ENCODE measurements at places on chromosomes 6 and 20.

- no peak for DNase-seq
These were observed 19.3 kb downstream of the COL9A3 start for GRCh38 chr20:62835931-62836861.

DNA sequence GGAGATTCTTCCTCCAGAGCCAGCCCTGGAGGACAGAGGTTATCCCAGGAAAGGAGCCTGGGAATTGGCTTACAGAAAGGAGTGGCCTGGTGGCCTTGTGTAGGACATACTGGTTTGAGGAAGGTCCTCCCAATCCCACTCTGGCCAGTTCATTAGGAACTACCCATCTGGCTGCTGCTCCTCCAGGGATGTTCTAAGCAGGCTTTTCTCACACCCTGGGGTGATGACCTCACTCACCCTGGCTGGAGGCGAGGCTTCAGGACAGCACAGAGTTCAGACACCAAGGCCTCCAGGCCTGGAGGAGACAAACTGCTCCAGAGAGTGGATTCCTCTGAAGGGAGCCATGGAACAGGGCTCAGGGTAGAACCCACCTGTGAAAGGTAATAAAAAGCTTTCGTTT is 8.9 kb downstream of the GNMT start:
- DNase-seq, result no peak

GRCh38 chr20:60950974-60951373 is 301.1 kb upstream of the CDH4 start:
- DNase-seq, result no peak

DNA sequence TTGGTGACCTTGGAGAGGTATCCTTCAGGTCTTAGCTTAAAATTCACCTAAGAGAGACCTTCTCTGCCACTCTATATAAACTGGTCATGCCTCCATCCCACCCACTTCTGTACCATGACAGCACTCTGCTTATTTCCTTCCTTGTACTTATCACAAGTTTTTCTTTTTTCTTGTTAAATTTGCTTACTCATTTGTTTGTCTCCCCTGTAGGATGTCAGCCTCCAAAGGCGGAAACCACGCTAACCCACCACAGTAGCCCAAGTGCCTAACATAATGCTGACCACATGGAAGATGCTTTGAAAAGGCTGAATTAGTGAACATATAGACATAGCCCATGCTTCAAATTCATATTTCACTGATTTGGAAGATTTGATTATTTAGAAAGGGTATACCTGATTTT is 5.4 kb downstream of the BMP6 start:
- DNase-seq, result no peak

DNA sequence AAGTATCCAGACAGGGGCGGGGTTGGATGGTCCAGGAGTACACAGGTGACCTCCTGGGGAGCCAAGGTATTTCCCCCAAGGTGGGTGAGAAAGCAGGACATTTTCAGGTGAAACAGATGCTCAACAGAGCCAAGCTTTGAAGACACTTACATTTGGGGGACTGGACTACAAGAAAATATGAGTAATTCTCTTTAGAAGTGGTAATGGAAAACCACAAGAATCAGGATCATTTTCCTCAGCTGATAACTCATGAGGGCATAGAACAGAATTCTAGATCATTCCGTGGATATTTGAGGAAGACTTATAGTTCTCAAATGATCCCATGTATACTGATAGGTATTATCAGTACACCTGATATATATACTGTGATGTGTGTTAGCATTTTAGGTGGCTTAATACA is 89.9 kb downstream of the UST start:
- DNase-seq, result no peak

DNA sequence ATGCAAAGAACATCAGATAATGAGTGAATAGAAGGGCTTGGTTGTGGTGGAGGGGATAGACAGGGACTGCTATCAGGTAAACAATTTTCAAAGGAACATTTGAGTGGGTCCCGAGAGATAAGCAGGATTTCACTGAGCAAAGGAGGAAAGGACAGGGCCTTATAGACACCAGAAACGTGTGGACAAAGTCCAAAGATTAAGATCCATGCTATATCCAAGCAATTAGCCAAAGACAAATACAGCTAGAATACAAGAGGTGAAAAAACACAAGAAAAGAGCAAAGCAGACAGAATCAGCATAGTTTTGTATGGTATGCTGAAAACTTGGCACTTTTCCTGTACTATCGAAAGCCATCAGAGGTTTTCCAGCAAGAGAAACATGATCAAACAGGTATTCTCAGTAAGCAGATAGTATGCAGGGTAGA is 59.8 kb downstream of the CDK19 start:
- DNase-seq, result no peak

GRCh38 chr20:46900826-46901225 is 6.2 kb downstream of the EYA2 start:
- DNase-seq, result no peak

GRCh38 chr6:23526526-23526925 is 599.5 kb upstream of the NRSN1 start:
- no peak for DNase-seq
